ENCODE measurements at places on chromosomes 1 and 21. TPM values are rescaled to one million over a fixed set of nuclear protein-coding genes. Genes with fewer than 3 reads are reported as not detected.

Gene C1orf185
- total RNA-seq = not detected

Gene LRRC38
- 0.33 TPM for total RNA-seq

Gene ADAMTS5
- total RNA-seq = 3.4 TPM

Gene HSF2BP
- total RNA-seq = 1.3 TPM

Gene OR2L5
- total RNA-seq = not detected

Gene TMEM82
- total RNA-seq = not detected

Gene NCDN
- 37.5 TPM for total RNA-seq

Gene LCE1C
- total RNA-seq = not detected

Gene PDC
- not detected for total RNA-seq

Gene RNF186
- not detected for total RNA-seq

Gene PROX1
- total RNA-seq = 0.51 TPM

Gene USH2A
- total RNA-seq = under 0.01 TPM

Measured in mesangial cell (primary cell).